GF-D8 (cell line): ENCODE measurements at places on chromosomes 13 and 19.

- no peak for DNase-seq
Measured at GRCh38 chr13:95896301-95896700, 156.9 kb downstream of the UGGT2 start.

GRCh38 chr13:95060014-95060519 is 241.2 kb downstream of the ABCC4 start:
- no peak for DNase-seq

GRCh38 chr13:114237415-114238112 is 2.9 kb downstream of the CDC16 start:
- no peak for DNase-seq

DNA sequence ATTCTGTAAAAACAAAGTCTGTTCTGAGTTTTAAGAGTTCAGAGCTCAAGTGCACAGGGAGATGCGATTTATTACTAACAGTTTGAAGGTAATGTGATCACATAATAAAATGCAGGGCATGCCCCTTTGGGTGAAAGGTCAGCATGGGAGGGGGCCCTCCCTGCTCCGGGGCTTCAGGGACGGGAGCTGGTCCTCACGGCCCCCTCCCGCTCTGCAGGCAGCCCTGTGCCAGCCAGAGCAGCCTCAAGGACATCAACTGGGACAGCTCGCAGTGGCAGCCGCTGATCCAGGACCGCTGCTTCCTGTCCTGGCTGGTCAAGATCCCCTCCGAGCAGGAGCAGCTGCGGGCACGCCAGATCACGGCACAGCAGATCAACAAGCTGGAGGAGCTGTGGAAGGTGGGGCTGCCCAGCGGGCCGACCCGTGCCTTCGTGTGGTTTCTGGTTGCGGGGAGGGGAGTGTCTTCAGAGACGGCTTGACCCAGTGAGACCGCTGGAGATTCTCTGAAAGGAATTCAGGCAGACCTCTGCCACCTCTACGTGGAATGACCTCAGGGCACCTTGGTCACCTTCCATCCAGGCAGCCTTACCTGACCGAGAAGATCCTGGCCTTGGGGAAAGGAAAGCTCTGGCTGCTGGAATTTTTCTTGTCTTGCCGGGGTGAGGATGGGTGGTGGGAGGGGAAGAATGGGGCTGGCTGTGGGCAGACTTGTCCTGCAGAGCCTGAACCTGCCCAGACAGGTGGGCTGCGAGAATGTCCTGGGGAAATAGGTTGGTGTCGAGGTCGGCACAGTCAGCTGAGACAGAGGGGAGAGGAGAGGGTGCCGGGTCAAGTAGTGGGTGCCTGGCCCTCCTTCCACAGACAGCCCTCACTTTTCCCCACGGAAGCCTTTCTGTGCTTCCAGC is 19.0 kb downstream of the UPF1 start:
- DNase-seq: no peak

GRCh38 chr13:78997902-78998629 is 339.1 kb upstream of the OBI1 start:
- DNase-seq: no peak

DNA sequence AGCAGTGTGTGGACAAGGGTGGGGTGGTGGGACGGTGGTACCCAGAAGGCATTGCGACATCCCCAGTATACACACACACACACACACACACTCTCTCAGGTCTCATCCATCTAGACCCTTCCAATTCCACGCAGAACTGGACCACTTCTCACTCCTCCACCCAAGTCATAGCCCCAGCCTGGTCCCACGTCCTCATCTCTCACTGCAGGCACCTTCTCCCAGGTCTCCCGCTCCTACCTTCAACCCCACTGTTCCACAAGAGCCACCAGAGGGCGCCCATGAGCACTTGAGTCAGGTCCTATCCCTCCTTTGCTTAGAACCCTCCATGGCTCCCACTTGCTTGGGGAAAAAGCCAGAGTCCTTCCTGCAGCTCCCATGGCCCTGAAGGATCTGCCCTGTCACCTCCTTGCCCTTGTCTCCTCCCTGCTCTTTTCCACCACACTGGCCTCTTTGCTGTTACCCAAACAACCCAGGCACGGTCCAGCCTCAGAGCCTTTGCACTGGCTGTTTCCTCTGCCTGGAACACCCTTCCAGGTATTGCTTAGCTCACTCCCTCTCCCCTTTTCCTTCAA is 62.6 kb downstream of the IER2 start:
- DNase-seq: no peak

- no peak for DNase-seq
Measured at GRCh38 chr13:70027551-70027950, 80.1 kb upstream of the ATXN8OS start.

DNA sequence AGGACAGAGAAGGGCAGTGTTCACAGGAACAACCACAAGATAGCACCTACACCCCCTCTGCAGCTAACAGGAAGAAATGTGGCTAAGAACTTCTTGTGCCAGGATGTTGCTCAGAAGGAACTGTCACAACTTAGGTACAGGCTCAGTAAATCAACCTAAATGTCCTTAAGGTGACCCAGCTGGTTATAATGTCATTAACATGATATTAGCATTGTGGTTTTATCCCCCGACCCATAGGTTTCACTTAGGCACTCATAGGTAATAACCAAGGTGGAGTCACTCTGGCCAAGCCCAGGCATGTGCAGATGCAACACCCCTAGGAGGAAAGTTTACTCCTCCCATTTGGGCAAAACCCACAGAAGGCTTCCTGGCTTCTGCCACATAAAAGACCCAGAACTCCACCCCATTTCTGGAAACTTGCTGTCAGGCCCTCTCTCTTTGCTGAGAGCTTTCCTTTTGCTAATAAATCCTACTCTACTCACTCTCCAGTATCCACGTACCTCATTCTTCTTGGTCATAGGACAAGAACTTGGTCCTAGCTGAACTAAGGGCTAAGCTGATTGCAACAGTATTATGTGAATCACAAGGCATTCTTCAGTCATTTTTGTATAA is 951.3 kb downstream of the SLITRK5 start:
- no peak for DNase-seq

DNA sequence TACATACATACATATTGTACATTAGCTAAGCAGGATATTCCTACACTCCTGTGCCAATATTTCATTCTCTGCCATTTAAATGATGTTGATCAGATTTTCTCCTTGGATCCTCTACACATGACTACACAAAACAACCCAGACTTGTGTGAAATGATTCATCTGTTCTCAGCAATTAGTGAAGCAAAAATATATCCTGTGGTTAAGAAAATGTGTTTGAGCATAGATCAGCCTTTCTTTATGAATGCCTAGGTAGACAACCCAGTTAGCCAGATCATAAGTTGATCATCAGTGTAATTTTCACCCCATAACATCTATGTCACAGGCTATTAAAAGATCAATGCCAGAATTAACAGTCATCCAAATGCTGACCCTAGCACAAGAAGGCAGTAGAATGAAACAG is 275.2 kb upstream of the EDNRB start:
- no peak for DNase-seq

DNA sequence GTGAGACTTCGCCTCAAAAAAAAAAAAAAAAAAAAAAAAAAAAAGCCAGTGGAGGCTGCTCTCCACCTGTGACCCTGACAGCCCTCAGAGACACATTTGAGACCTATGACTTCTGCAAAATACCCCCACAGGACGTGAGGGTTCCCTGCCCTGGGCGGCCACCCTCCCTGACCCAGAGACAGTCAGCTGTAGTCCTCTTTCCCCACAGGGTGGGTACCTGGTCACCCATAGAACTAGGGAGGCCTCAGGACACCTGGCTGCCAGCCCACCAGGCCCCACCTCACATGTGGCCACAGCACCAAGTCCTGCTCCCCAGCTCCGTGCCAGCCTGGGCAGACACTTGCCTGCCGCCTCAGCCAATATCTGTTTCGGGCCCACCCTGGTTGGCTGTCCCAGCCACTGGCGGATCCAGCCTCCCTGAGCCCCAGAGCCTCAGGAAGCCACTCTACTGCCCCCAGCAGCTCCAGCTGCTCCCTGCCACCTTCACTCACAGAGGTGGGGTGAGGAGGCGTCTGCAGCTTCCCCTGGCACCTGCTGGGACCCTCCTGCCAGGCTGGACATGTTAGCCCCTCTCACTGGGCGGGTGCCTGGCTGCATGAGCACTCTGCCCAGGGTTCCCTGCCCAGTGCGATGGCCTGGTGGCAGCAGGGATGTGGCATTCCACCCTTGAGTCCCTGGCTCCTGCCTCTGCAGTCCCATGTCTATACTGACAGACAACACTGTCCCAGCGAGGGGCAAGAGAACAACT is 6.9 kb downstream of the MKNK2 start:
- DNase-seq: no peak

DNA sequence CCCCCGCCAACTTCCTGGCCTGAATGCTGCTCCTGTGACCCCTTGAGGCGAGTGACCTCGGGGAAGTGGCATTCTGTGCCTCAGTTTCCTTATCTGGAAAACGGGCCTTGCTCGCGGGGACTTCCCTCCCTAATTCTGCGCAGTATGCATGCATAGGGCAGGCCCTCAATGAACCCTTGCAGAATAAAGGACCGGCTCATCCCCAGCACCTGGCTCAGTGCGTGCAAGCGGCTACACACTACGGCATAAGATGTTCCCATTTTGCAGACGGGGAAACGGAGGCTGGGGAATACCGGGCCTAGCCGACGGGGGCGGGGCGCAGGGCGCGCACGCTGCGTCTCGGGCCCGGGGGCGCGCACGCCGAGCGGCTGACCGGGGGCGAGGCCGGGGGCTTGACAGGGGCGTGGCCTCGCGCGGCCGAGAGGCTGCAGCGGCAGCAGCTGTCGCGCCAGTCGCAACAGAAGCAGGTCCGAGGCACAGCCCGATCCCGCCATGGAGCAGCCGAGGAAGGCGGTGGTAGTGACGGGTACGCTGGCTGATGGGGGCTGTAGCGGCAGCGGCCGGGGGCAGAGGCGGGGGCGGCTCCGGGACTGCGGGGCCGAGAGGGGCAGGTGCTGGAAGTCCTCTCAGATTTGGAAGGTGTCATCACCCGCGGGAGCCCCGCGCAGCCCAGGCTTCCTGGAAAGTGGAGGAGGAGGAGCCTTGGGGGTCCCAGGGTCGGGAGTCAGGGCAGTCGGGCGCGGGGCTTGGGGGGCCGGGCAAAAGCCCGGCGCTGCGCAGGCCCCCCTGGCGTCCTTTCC is at the start of gene PGPEP1:
Gene PGPEP1 (plus strand): TSS at position 409 of the 800 bp plus-strand sequence. CDS start 84 bp downstream, at position 493.
- peak; percentile 17 for DNase-seq

DNA sequence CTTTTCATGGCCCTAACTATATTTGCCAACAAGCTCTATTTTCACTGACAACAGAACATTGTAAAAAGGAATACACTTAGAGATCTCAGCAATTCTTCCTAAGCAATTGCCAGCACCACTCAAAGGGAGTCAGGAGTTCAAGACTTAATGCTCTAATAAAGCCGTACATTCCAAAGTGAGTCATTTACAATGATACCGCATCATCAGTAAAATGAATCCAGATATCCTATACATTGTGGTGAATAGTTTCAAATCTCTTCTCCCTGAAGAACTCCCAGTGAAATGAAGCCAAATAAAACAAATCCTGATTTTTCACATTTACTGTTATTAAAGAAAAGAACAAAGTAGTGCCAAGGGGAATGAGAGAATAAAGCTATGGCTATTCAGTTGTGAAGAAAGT is 2898.7 kb upstream of the PCDH20 start:
- no peak for DNase-seq

DNA sequence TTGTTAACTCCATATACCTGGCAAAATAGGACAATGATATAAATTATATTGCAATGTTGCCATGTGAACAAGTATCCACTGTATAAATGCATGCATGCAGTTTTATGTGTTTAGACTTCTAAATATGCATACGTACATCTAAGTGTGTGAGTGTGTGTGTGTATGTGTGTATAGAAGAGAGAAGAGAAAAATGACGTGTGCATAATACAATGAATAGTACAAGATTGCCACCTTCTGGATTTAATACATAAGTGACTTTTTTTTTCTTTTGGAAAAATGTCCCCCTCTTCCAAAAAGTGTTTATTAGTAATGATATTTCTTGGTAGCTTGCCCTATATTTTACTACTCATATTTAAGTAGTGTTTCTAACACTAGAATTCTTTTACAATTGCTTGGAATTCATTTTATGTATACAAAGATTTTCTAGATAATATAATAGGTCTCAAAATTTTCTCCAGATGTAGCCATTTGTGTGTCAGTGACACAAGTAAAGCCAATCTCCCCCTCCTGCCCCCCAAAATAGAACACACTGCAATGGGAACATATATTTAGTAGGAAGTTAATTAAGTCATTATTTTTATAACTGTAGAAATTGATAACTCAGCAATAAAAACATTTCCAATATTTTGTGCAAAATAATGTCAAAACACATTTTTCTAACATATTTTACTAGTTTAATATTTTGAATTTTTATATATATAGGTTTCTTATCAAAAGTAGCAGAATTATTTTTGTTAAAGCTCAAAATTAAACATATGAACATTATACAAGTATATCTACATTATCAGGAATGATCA is 783.3 kb upstream of the ATXN8OS start:
- peak; percentile 25 for DNase-seq

- DNase-seq: no peak
Measured at GRCh38 chr13:22925881-22926747, 254.7 kb upstream of the SGCG start.

GRCh38 chr19:7926021-7926726 is at the start of gene CTXN1:
CTXN1 (minus strand) TSS chr19:7926135; CDS start chr19:7925538, 597 bp downstream.
- no peak for DNase-seq

GRCh38 chr19:16541526-16542044 is 652 bp downstream of the CHERP start:
- no peak for DNase-seq

DNA sequence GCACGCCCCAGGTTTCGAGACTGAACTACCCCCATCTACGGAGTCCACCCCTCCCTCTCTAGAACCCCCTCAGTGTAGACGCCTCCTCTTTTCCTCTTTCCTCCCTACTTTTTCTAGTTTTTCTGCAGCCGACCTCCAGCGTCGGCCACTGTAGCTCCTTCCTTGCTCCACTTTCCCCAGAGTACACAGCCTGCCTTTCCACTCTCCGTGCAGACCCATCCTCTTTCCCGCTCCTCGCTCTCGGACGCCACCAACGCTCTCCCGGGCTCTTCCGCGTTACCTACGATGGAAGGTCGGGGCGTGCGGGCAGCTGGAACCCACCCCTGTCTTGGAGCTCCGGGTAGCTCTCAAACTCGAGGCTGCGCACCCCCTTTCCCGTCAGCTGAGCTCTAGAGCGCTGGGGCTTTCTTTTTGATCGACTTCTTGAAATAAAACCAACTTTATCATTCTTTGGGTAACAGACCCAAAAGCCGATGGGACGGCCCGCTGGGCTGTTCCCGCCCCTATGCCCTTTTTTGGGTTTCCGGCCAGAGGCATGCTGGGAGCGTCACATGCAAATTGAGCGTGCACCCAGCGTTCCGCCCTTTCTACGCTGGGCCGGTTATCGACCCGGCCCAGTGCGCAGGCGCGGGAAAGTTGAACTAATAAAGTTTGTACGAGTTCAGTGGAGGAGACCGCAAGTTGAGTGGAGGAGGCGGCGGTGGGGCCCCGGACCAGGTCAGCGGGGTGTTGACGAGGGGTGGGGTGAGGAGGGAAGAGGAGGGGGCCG is at the start of the genes BCL2L12 and IRF3:
Gene BCL2L12 (plus strand): TSS at position 583 of the 769 bp plus-strand sequence. CDS start 760 bp downstream, outside the sequence.
Gene IRF3 (minus strand): TSS at position 507 of the 769 bp plus-strand sequence. CDS start 1,019 bp downstream, outside the sequence.
- peak; percentile 90 for DNase-seq

DNA sequence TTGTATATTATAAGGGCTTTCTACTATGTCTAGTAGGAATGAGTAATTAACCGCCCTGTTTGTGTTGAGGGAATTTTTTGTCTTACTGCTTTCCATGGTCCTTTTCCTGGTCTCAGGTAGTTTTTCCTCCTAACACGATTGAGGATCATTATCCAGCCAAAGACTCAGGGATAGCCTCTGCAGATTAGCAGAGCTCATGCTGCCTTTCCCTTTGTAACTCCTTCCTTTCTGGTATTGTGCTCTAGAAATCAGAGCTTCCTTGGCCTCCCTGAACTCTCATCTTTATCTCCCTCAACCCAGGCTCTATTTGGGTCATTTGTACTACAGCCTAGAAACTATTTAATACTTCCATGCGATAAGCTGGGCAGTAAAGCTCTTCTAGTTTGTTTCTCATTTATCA is 142.1 kb downstream of the PDS5B start:
- no peak for DNase-seq
